ENCODE measurements at places on chromosomes 11 and 22. TPM values are rescaled to one million over a fixed set of nuclear protein-coding genes. Genes with fewer than 3 reads are reported as not detected.

Gene EMSY
- total RNA-seq: 18.1 TPM

DNA sequence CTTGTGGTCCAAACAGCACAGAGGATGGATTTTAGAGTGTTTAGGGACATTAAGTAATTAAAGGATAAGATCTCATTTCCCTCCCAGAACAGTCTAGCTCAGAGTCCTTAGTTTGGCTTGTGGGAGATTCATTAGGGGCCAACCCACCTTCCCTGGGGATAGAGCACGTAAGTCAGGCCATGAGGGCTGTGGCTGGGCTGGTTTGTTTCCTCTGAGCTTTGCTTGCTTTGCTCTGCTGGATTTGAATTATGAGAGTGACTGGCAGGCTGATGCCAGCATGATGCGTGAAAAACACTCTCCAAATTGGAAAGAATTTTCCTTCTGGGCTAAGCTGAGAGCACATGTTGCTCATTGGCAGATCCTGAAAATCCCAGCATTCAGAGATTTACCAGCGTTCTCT, 84.7 kb upstream of the HEPHL1 start:
- DNase-seq: no peak

DNA sequence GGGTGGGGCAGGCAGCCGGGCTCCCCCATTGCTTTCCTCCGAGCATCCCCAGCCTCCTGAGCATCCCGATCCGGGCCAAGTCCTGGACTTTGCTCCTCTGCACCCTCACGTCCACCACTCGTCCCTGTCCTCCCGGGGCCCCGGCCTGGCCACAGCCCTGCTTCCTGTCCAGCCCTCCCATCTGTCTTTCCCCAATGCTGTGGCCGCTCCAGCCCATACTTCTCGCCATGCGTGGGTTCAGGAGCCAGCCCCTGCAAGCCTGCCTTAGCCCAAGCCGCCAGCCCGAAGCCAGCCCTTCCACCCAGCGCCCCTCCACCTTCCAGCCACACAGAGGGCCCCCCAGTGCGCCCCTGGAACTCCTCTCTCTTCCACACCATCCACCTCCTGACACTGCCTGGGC, 23.8 kb downstream of the MRPL23 start:
- DNase-seq: no peak

DNA sequence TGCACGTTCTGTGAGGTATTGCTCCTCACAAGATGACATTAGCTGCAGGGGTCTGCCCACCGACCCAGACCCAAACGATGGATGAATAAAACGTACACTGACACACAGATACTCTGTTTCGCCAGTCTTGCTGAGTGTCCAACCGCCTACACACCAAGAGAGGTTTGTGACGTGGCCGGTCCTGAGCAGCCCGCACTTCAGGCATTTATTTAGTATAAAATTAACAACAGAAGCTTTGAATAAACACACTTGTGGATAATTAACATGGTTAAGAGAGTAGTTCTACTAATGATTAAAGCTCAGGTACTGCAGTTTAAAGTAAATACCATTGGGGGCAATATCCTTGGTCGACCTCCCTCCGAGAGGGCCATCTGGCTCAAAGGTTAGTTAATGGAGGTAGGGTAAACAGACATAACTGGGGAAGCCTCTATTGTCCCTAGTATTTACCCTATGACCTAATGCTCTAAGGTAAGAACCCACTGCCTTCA, 75.7 kb downstream of the CCDC83 start:
- no peak for DNase-seq

Data from posterior vena cava (tissue), 2 donors.